ENCODE measurements at places on chromosomes 3 and 15.

- DNase-seq, result no peak
These were observed 171.0 kb downstream of the EPHA3 start for GRCh38 chr3:89278302-89279025.

GRCh38 chr3:119743921-119744320 is 38.0 kb upstream of the NR1I2 start:
- no peak for DNase-seq

GRCh38 chr3:56681984-56682461 is 1.0 kb downstream of the TASOR start:
- DNase-seq, result no peak

DNA sequence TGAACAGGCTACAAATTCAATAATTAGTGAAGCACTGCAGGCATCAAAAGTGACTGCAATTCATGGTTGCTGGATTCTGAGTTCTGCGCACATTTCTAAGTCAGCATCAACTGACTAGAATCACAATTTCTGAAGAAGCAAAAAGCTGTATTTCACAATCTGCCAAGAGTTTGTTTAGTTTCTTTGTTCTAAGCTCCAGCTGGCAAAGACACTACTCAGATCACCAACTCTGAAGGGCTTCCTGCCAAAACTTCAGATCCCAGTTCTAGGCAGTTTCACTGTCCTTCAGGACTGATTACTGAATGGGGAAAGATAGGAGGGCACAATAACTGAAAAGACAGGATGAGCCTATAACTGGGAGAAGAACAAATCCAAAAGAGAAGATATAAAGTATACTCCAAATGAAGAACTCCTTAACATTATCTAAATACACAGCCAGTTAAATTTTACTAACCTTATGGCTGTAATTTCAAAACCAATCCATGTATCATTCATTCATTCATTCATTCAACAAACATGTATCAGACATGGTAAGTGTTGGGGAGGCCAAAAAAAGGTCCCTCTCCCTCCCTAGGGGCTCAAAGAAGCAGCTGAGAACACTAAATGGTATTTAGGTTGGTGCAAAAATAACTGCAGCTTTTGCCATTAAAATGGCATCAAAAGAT is 17.1 kb downstream of the TJP1 start:
- DNase-seq, result no peak

DNA sequence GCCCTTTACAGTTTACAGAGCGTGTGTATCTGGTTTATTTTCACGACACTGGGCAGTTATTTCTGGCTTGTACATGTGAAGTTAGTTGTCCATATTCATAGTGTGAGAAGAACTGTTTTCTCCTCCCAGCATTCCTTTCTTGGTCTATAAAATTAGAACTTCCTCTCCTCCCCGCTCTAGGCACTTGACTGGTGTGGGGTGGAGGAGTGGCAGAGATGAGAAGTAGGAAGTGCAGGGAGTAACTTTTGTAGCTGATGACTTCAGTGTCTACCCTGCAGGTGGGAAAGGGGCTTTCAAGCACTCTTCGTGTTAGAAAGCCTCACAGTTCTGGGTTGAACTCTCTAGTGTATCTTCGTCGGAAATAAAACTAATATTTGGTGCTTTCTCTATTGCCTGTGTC is 13.4 kb downstream of the APOD start:
- no peak for DNase-seq

DNA sequence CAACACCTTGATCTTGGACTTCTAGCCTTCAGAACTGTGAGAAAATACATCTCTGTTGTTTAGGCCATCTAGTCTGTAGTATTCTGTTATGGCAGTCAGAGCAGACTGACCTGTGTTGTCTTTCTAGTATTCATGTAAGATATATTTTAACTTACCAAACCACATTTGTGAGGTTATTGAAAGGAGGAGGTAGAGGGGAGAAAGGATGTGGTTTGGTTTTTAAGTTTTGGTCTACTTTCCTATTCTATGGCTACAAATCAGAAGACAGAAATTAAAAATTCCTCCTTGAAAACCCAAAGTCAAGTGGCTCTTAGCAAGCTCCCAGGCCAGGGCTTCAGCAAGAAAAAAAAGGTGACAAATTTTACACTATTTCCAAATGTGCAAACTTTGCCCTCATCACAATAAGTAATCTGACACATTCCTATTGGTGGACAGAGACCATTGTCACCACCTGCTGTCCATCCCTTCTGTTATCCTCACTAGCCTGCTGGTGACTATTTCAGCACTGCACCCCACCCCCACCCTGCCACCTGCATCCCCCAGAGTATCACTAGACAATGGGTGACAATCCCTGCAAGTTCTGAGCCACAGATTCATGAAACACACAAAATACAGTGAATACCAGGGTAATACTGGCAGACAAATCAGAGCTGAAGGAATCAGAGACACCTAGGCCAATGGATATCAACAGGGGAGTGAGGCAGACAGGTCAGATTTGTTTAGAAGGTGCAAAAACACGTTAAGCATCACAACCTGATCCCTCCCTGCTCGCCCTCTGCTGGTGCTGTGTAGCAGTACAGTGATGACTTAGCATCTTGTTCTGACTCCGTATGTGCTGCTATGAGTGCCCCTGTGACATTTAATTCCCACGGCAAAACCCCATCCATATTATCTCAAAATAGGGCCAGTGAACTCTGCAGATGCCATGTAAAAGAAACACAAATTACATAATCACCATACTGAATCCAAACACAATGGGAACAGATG is 79.0 kb upstream of the DCLK3 start:
- DNase-seq, result no peak

- DNase-seq, result no peak
These were observed 296.3 kb downstream of the UACA start for GRCh38 chr15:70466895-70467529.

DNA sequence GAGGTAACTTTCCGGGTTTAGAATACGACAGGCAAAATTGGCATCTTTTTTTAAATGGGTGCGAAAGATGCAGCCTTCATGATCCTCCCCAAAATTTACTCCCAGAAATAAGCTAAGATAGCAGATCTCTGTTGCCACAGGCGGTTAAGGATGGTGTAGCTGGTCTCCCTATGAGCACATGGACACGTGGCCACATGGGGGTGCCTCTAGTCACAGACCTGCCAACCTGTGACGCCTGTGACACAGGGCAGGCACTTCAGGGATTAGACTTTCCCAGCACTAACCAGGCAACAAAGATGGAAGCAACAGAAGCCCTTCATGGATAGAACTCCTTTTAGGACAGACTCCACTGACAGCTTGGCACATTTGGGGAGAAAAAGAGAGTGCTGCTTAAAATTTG is 320.3 kb downstream of the THSD4 start:
- DNase-seq, result no peak

GRCh38 chr3:16653712-16654111 is 48.5 kb upstream of the DAZL start:
- no peak for DNase-seq

DNA sequence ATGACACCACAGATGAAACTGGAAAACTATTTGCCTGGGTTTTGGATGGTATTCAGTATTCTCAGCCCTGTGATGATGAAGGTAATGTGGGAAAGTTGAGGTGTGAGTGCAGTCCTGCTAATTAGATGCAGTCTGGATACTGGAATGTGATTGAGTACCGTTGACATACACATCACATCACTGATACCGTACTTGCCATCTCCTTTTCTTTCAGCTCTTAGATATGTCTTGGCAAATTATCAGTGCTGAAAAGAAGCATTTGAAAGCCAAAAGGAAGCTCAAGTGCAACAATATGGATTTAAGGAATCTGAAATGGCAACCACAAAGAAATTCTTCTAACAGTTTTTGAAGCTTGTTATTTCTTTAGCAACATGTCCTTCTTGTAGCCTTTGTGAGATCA is 381.4 kb upstream of the TGFBR2 start:
- no peak for DNase-seq

DNA sequence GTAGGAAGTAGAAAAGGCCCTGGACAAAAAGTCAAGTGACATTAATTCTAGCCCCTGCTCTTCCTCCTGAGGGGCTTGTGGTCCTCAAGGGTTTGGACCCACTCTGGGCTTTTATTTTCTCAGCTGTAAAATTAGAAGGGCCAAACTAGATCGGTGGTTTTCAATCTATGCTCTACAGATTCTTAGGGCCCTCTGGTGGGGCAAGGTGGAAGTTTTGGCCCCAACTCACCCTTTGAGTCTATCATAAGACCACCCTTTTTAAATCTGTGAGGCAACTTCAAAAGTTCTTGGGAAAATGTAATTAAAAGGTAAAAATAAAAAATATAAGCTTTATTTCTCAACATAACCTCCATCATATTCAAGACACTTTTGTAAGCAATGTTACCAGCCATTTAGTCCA is 25.6 kb upstream of the CFAP161 start:
- no peak for DNase-seq
